ENCODE measurements at places on chromosomes 3 and 15. TPM values are rescaled to one million over a fixed set of nuclear protein-coding genes. Genes with fewer than 3 reads are reported as not detected.

DNA sequence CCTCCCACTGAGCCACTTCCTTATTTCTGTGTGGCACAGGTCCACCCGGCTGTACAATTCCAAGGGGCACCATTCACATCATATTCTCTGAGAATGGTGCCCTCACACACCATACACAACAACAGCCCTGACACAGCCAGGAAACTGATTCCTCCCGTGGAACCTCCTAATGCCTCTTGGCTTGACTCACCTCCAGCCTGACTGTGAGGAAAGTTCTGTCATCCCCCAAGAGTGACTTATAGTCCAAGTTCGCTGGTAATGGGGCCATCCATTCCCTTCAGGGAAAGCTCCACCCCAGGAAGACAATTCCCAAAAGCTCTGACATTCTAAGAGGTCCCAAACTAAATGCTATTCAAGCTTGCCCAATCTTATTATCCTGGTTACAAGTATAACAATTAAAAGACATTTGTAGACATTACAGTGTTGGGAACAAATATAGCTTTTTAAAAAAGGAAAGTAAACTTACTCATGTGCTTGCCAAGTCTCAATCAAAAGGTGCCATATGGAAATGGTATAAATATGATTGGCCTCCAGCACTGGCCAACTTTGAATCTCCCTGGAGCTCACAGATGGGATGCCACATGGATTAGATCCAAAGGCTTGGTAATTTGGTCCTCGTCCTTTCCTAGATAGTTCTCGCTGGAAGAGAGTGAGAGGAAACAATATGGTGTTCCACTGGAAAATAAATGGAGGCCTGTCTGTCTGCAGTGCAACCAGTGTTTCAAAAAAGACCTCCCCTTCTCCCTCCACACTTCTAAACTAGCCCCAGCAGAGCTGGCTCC is 56.3 kb upstream of the PSMD6 start:
- peaks cover 6% of the 10 kb centered on the region for H3K4me1 ChIP-seq
- H3K36me3 ChIP-seq = no peaks in the 10 kb centered on the region
- no peak overlapping the region for H3K27ac ChIP-seq
- H3K4me3 ChIP-seq = no peak overlapping the region

COL6A5 gene
- total RNA-seq = not detected

DNA sequence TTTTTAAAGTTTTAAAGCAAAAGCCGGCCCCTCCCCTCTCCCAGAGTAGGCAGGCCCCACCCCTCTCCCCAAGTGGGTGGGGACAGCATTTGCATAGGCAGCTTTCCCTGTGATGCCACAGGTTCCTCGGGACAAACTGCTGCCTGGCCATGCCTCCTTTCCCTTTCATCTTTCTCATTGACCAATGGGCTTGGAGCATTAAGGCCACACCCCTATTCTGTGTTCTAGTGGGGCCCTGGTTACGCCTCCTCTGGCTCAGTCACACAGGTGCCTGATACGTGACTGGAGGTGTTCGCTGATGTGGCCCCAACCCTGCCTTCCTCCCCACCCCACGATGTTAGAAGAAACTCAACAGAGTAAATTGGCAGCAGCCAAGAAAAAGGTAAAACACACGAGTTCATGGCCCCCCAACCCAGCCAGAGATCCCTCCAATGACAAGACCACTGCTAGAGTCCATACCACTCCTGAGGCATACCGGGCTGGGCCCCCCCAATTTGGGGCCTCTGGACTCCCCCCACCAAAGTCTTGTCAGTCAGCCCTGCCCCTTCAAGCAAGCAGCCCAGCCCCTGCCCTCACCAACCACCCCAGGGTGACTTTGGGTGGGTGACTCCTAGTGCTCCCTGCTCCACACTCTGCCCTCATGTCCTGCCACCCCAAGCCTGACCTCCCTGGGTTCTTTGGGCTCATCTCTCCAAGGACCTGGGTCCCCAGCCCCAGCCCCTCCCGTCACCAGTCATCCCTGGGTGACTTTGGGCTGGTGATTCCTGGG is 62.8 kb upstream of the CSPG4 start:
- H3K4me3 ChIP-seq = no peak overlapping the region
- H3K27me3 ChIP-seq = peaks cover 9% of the 10 kb centered on the region
- H3K36me3 ChIP-seq = no peaks in the 10 kb centered on the region
- peak overlapping the region; percentile 83 for H3K27ac ChIP-seq
- H3K4me1 ChIP-seq = peaks cover 22% of the 10 kb centered on the region
- no peak for DNase-seq

SCN5A gene
- 4.2 TPM for total RNA-seq

GRCh38 chr3:111848283-111848682 is 10.8 kb upstream of the PHLDB2 start:
- H3K4me3 ChIP-seq = no peak overlapping the region
- H3K4me1 ChIP-seq = peaks cover 10% of the 10 kb centered on the region
- H3K36me3 ChIP-seq = peaks cover 13% of the 10 kb centered on the region
- no peaks in the 10 kb centered on the region for H3K27me3 ChIP-seq

ANKUB1 gene
- total RNA-seq = not detected

MRPS11 gene
- 43.1 TPM for total RNA-seq

DNA sequence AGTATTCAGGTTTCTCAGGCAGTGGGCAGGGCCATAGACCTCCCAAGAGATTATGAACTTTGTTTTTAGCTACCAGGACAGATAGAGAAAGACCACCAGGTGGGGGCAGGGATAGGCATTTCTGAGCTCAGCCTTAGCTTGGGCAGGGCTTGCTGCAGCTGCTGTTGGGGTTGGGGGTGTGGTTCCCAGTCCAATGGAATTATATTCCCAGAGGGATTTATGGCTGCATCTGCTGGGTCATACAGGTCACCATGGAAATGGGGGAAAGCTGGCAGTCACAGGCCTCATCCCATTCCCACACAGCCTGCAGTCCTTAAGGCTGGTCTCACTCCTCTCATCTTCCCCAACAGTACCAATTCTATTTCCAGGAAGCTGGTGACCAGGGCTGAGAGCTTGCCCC is 144.6 kb upstream of the ZPLD1 start:
- H3K4me3 ChIP-seq = no peak overlapping the region
- H3K4me1 ChIP-seq = no peaks in the 10 kb centered on the region
- DNase-seq = no peak
- no peaks in the 10 kb centered on the region for H3K27me3 ChIP-seq
- no peak overlapping the region for H3K27ac ChIP-seq
- H3K36me3 ChIP-seq = no peaks in the 10 kb centered on the region

UROC1 gene
- total RNA-seq = not detected

DNA sequence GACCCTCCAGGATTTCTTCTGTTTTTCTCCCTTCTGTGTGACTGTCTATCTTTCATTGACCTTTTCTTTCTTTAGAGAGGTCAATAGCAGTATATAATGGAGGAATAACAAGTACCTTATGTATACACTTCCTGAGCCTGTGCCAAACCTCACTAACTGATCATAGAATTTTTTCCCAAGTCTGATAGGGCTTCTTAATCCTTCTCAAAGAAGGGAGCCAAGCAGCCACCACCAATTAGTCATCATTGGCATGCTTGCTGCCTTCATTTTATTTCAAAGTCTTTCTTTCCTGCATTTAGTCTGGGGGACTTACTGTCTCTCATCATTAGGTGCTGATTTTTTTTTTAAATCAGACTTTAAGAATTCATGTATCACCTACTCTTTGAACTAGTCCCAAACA is 327.0 kb downstream of the FEZF2 start:
- no peak overlapping the region for H3K4me3 ChIP-seq
- H3K36me3 ChIP-seq = no peaks in the 10 kb centered on the region
- no peak for DNase-seq
- H3K27me3 ChIP-seq = no peaks in the 10 kb centered on the region
- no peak overlapping the region for H3K27ac ChIP-seq
- H3K4me1 ChIP-seq = no peaks in the 10 kb centered on the region

DNA sequence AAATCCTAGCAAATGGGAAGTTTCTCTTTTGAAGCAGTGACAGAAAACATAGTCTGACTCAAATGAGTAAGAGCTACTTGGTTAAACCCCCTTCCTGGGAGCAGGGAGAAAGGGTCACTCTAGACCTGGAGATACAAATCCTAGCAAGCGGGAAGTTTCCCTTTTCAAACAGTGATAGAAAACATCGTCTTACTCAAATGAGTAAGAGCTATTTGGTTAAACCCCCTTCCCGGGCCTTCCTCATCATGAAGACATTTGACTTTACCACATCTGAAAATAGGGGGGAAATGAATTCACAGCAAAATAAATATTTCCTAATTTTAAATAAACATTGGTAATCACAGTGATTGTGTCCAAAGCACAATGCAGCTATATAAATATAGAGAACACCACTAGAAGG is 79.2 kb downstream of the FOXB1 start:
- H3K27ac ChIP-seq = no peak overlapping the region
- no peak for DNase-seq
- no peaks in the 10 kb centered on the region for H3K36me3 ChIP-seq
- no peak overlapping the region for H3K4me3 ChIP-seq

MYNN gene
- total RNA-seq = 15.5 TPM

- no peak overlapping the region for H3K27ac ChIP-seq
- H3K4me3 ChIP-seq = no peak overlapping the region
- no peak for DNase-seq
- peaks cover 47% of the 10 kb centered on the region for H3K36me3 ChIP-seq
- H3K27me3 ChIP-seq = no peaks in the 10 kb centered on the region
- H3K4me1 ChIP-seq = peaks cover 19% of the 10 kb centered on the region
These were observed 22.1 kb downstream of the PHC3 start for GRCh38 chr3:170159459-170159858.

DNA sequence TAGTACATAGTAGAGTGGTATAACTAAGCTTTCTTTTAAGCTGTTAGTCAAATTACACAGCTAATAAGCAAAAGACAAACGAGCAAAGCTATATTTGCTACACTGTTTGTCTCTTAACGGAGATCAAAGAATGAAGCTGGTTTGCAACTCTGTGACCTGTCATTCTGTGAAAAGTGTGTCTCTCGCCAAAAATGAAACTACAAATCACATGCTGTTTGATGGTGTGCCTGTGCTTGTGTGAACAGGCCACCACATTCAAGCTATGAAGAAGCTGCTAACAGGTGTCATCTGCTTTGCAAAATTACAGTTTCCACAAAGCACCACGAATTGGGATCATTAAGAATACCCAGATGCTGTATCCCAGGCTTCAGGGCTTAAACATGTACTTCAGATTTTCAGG is 667.8 kb upstream of the NAALADL2 start:
- no peaks in the 10 kb centered on the region for H3K4me1 ChIP-seq
- DNase-seq = no peak
- no peak overlapping the region for H3K27ac ChIP-seq
- H3K4me3 ChIP-seq = no peak overlapping the region

SMCO1 gene
- total RNA-seq = not detected

DNA sequence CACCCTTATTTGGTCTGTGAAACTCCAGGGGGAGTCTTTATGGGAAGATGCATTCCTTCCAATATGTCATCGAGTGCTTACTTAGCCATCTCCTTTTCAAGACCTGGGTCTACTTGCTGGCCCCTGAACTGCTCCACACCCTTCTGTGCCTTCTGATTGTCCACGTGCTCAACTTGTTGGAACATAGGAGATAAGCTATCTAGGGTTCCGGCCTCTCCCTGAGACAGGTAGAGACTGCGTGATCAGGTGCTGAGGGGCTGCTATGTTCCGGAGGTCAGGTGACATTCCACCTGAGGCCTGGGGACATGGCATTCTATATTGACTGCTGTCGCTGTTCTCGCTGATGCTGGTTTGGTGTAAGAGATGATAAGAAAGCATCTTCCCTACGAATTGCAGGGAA is 65.6 kb downstream of the ATP1B3 start:
- H3K27ac ChIP-seq = peak overlapping the region; percentile 67
- H3K27me3 ChIP-seq = no peaks in the 10 kb centered on the region
- H3K4me3 ChIP-seq = no peak overlapping the region
- H3K4me1 ChIP-seq = peaks cover 7% of the 10 kb centered on the region
- H3K36me3 ChIP-seq = peaks cover 8% of the 10 kb centered on the region

DNA sequence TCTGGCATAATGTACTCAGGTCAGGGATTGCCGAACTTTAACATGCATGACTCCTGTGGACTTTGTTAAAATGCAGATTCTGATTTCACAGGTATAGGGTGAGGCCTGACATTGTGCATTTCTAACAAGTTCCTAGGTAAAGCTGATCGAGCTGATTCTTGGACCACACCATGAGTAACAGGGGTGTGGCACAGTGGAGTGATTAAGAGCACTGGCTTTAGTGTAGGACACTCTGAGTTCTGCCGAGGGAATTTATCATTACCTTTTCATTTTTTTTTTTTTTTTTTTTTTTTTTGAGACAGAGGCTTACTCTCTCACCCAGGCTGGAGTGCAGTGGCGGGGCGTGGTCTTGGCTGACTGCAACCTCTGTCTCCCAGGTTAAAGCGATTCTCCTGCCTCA is 169.3 kb downstream of the ADAMTS9 start:
- H3K36me3 ChIP-seq = peaks cover 48% of the 10 kb centered on the region
- no peaks in the 10 kb centered on the region for H3K4me1 ChIP-seq
- H3K4me3 ChIP-seq = no peak overlapping the region
- no peaks in the 10 kb centered on the region for H3K27me3 ChIP-seq
- no peak for DNase-seq

CISH gene
- total RNA-seq = 4.9 TPM

- DNase-seq = no peak
- no peak overlapping the region for H3K4me3 ChIP-seq
- no peaks in the 10 kb centered on the region for H3K27me3 ChIP-seq
- no peak overlapping the region for H3K27ac ChIP-seq
These were observed 118.3 kb downstream of the TIGIT start for GRCh38 chr3:114411811-114412803.

NR1I2 gene
- 0.62 TPM for total RNA-seq

DNA sequence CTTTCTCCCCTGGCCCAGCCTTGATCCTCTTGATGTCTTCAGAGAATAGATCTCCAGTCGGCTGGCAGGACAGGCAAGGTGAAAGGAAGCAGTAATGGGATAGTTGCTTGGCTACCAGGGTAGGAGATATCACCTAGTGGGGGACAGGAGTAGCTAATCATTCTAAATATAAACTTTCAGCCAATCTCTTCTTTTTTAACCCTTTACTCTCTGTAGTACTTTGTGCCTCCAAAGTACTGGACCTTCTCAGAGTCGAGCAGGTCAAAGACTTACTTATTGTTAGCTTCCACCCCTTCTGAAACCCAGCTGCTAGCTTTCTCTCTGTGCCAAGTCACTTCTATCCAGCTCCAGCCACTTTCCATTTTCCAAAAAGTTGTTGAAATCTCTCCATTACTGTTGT is 43.4 kb upstream of the FILIP1L start:
- H3K4me3 ChIP-seq = no peak overlapping the region
- peaks cover 16% of the 10 kb centered on the region for H3K36me3 ChIP-seq
- H3K27me3 ChIP-seq = no peaks in the 10 kb centered on the region
- H3K4me1 ChIP-seq = no peaks in the 10 kb centered on the region
- no peak overlapping the region for H3K27ac ChIP-seq

FBN1 gene
- total RNA-seq = 3.9 TPM
